Effector CD4-positive, alpha-beta T cell (primary cell): ENCODE measurements at places on chromosomes 2 and 18.

DNA sequence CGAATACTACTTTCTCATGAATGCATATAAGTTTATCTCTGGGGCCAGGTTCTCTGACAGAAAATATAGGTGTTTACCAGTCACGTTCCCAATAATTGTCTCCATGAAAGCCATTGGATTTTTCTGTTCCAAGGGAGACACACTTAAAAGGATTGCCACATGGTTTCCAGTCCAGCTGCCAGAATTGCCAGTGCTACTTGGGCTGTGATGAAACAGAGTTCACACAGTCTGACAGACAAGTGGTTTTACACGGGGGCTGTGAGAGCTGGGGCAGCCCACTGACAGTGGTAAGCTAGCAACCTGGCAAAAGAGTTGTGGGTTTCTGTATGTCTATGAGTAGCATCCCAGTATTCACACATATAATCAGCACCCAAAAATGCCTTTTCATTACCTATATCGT is 27.7 kb upstream of the ATRAID start:
- no peak for DNase-seq

GRCh38 chr2:67399831-67400489 is 2.8 kb downstream of the ETAA1 start:
- DNase-seq, result no peak

DNA sequence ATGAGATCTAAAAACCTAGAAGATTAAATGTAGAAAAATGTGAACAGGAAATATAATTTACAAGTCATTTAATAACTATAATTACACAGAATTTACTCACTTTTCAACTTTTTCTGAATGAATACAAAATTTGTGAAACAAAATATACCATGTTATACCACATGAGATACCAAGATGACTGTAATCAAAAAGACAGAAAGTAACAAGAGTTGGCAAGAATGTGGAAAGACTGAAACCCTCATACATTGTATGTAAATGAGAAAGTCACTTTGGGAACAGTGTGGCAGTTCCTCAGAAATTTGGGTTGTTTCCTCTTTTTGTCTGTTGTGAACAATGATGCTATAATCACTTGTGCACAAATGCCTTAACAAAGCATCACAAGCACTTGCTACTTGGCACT is 145.4 kb upstream of the ZNF804A start:
- DNase-seq, result no peak

DNA sequence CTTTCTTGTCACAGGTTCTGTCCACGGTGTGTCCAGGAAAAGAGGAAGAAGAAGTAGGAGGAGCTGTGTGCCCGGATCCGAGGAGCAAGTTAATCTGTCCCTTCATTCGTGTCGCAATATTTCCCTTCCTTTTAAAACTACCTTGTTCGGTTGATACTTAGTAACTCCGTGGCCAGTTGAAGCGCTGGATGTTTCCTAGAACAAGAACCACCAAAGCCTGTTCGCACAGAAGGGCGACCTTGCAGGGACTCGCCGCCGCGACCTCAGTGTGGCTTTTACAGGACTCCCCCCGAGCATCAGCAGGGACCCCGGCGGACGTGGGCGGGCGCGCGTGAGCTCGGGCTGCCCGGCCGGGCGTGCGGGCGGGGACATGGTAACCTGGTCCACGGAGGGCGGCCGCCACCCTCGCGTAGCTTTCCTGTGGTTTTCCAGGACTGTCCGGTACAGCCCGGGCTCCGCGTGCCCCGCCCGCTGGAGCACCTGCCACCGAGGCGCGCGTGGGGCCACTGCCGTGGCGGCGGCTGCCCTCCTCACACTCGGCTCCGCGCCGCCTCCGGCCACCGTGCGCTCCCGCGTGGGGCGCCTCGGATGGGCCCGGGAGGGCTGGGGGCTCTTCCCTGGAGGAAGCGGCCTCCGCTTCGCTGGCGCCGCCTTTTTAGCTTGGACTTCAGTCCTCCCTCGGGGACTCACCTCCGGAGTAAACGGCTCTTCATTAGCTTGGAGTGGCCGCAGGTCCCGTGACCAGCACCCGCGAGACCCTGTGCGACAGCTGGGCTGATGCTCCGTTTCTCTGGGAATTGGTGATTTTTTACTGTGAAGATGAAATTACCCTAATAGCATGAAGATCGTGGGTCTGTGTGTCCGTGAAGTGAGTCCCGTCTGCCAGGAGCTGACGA is 9.2 kb upstream of the D2HGDH start:
- DNase-seq, result no peak

- DNase-seq, result no peak
Measured at GRCh38 chr2:176680916-176681516, 411.8 kb downstream of the MTX2 start.

GRCh38 chr2:230925879-230926765 is 1.1 kb upstream of the GPR55 start:
- DNase-seq, result peak; percentile 12

- DNase-seq, result no peak
Measured at GRCh38 chr2:34103437-34103836, 504.3 kb upstream of the FAM98A start.

DNA sequence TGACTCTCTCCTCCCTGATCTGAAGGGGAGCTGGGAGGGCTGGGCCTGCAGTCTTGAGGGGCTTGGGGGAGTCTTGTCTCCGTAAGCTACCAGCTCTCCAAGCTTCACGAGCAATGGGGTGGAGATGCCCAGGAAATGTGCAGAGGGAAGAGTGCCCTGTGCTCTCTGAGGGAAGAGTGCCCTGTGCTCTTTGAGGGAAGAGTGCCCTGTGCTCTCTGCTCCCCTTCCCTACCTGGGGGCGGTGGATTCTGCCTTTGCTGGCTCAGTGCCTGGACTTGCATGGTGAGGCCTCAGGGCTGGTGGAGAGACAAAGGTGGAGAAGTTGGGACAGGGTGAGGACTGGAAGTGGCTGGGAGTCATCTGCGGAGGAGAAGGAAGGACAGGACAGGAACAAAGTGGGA is 72.7 kb downstream of the TWIST2 start:
- no peak for DNase-seq

DNA sequence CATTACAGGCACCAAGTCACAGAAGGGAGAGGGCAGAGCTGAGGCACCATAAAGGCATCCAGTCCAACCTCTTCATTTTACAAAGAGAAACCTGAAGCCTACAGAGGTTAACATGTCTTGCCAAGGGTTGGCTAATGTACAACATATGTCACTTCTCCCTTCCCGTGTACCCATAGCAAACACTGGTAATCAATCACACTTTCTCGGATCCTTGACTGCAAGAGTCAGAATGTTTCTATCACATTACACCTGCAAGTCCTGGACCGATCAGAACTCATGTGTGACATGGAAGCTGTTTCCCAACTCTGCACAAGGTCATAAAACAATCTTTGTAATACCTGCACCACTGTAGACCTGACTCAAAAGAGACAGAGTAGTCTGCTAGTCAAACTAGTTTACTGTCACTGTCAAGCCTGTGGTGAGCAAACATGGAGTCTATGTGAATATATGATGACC is 6.0 kb downstream of the ANKRD44 start:
- no peak for DNase-seq

DNA sequence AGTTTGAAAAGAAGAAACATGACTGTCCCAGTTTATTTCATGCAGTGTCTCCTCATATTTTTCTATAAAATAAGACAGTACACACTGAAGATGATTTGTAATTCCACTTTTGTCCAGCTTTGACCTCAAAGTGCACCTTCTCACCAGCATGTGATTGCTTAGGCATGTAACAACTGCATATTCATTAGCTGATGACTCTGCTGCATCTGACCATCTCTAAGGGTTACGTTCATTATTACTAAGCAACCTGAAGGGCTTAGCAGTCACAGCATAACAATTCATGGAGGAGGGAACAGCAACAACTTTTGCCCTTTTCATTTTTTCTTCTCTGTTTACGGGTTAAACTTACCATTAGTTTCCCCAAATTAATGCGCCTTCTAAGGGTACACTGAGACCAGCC is 330.6 kb upstream of the PIK3C3 start:
- no peak for DNase-seq

GRCh38 chr18:46302528-46303485 is 198.6 kb downstream of the HAUS1 start:
- no peak for DNase-seq

- no peak for DNase-seq
Measured at GRCh38 chr18:63505566-63506335, 29.0 kb downstream of the SERPINB5 start.

GRCh38 chr2:6443061-6443823 is 422.5 kb downstream of the CMPK2 start:
- no peak for DNase-seq

DNA sequence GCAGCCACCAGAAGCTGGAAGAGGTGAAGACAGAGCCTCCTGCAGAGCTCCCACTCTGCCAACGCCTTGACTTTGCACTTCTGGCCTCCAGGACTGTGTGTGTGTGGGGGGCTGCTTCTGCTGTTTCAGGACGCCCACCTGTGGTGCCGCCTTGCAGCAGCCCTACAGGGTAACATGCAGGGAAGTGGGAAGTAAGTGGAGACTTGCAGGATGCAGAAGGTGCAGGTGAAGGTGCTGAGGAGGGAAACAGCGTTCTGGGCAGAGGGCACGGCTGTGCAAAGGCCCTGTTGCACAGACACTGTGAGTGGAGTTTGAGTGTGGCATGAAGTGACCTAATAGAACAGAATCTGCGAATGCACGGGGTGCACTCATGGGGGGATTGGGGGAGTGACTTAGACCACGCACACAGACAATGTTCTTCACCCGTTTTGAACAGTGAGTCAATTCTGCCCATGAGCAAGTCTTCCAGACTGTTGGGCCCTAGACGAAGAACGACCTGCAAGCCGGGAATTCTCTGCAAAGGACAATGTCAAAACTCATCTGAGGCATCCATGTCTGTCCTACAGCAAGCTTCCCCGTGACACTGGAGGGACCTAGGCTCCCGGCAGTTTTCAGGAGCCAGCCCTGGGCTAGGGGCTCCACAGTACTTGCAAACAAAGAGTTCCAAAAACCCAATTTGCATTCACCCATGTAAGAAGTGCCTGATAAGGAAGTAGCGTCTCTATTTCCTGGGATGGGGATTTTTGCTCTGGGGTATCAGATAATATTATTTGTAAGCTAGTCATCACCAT is 19.0 kb downstream of the MBP start:
- DNase-seq, result no peak

GRCh38 chr2:175227393-175227792 is 45.9 kb upstream of the ATP5MC3 start:
- DNase-seq, result no peak

GRCh38 chr2:43054367-43054766 is 172.0 kb downstream of the ZFP36L2 start:
- no peak for DNase-seq

DNA sequence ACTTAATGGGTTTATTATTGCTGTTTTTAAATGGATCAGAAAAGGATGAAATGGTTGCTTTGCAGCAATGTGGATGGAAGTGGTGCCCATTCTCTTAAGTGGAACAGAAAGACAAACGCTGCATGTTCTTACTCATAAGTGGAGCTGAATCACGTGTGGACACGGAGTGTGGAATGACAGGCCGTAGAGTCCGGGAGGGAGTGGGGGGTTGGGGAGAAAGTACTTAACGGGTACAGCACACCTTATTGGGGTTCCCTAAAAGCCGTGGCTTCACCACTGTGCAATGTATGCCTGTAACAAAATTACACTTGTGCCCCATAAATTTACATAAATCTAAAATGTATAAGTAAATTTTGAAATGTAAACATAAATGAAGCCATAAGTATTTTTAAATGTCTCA is 64.0 kb upstream of the CTDP1 start:
- no peak for DNase-seq

GRCh38 chr2:32851777-32852439 is 94.8 kb upstream of the LTBP1 start:
- DNase-seq, result no peak

DNA sequence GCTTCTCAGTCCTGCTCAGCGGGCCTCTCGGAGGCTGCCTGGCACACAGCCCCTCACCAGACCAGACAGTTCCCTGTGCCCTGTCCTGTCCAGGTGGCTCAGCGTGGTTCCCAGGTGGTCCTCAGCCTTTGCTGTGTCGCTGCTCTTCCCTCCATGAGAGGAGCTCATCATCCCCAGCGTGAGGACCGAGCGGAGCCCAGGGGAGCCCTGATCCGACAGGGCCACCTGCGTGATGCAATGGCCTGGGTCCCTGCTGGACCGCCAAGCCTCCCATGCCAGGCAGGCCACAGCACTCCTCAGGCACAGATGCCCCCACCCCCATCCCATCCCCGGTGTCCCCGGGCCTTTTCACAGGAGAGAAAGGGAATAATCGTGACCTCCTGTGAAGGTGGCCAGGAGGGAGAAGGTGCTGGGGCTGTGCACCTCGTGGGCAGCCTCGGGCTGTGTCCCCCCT is 4.3 kb downstream of the GPC1 start:
- no peak for DNase-seq

DNA sequence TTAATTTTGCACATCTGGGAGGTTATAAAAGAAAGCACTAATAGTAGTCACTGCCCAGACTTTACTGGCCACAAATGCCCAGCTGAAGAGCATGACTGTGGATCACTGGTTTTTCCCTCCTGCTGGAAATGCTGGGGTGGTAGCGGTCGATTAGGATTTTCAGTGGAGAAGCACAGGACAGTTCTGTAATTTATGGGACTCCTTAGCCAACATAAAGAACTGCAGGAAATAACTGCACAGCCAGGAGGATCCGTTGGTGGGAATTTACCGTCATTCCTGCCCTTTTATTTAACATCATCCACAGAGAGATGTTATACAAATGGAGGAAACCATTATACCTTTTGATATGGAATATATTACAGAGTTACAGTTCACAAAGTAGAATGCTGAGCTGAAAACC is 61.5 kb downstream of the TNFRSF11A start:
- no peak for DNase-seq

- no peak for DNase-seq
Measured at GRCh38 chr2:222568865-222569264, 87.0 kb downstream of the FARSB start.

DNA sequence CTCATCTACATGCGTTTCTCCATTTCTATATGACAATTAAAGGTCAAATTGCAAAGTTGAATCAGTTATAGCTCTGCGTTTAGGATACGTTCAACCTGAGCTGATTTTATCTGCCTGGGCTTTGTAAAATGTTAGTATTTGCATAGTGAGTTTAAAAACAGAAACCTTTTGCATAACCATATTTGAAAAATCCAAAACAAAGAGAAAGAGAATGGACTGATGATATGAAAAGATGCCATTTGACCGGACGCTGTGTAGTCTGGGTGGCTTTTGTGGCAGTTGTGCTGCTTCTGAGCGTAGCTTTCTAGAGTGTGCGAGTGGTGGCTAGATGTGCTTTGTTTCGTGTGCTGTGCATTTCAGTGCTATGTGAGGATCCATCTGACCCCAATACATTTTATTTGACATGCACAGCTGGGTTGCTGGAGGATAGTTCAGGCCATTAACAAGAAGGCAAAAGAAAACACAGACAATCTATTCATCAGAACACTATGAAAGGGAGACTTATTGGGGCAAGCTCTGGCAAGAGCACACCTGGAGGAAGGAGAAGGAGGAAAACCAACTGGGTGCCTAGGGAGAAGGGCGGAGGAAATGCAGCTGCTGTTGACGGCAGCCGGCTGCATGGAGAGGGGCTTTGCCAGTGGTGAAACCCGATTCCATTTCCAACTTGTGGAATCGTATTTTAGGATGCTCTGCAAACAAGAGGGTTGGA is 126.8 kb downstream of the ACOXL start:
- no peak for DNase-seq

GRCh38 chr2:18704276-18704675 is 114.9 kb upstream of the NT5C1B start:
- no peak for DNase-seq
